ENCODE measurements at places on chromosomes 11 and 22.

- DNase-seq: no peak
Observed at GRCh38 chr11:790721-791564, 1.1 kb upstream of the CEND1 start.

DNA sequence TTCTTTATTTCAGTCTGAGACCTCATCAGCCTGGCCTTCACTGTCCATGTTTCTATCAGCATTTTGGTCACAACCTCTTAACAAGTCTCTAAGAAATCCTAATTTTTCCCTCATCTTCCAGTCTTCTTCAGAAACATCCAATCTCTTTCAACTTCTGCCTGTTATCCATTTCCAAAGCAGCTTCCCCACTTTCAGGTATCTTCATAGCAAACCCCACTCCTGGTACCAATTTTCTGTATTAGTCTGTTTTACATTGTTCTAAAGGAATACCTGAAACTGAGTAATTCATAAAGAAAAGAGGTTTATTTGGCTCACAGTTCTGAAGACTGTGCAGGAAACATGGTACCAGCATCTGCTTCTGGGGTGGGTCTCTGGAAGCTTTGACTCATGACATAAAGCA lies 8.1 kb upstream of the OR6X1 start:
- no peak for DNase-seq

- DNase-seq: no peak
Observed at GRCh38 chr11:119380160-119380826, 1.2 kb downstream of the USP2 start.

DNA sequence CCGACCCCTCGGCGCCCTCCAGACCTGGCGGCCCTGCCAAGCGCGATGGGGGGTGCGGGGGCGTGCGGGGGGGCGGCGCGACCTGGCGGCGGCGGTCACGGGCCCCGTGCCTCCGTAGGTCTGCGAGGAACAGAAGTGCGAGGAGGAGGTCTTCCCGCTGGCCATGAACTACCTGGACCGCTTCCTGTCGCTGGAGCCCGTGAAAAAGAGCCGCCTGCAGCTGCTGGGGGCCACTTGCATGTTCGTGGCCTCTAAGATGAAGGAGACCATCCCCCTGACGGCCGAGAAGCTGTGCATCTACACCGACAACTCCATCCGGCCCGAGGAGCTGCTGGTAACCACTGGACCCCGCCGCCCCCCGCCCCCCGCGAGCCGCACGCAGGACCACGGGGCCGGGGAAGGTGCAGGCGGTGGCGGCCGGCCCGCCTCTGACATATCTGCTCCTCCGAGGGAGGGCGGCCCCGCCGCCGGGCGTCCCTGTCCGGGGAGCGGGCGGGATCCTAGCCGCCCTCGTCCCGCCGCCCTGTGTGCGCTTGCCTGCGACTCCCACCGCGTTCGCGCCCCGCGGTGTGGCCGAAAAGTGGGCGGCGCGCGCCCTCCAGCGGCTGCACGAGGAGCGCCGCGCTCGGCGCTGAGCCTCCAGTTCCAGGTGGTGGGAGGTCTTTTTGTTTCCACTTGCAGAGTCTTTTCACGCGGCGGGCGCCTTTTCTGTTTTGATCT lies 2.1 kb downstream of the CCND1 start:
- DNase-seq: peak; percentile 62

DNA sequence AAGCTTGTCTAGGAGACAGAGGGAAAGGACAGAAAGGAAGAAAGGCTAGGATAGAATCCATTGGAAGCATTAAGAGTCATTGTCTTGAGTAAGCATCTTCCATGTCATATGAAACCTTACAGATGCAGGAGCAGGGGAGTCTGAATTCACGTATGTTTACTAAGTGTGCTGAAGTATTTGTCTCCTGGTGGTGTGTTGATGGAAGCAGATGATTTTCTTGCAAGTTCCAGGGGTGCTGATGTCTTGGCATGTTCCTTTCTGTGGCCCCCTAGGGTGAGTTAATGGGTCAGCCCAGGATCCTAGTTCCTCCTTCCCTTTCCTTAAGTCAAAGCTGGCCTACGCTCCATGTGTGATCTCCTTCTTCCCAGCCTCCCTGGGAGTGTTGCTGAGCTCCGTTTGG lies 110.2 kb downstream of the TEAD1 start:
- no peak for DNase-seq

- no peak for DNase-seq
Observed at GRCh38 chr11:26420331-26420730, 88.4 kb downstream of the ANO3 start.

GRCh38 chr22:45532235-45532631 lies 29.6 kb downstream of the FBLN1 start:
- DNase-seq: no peak

DNA sequence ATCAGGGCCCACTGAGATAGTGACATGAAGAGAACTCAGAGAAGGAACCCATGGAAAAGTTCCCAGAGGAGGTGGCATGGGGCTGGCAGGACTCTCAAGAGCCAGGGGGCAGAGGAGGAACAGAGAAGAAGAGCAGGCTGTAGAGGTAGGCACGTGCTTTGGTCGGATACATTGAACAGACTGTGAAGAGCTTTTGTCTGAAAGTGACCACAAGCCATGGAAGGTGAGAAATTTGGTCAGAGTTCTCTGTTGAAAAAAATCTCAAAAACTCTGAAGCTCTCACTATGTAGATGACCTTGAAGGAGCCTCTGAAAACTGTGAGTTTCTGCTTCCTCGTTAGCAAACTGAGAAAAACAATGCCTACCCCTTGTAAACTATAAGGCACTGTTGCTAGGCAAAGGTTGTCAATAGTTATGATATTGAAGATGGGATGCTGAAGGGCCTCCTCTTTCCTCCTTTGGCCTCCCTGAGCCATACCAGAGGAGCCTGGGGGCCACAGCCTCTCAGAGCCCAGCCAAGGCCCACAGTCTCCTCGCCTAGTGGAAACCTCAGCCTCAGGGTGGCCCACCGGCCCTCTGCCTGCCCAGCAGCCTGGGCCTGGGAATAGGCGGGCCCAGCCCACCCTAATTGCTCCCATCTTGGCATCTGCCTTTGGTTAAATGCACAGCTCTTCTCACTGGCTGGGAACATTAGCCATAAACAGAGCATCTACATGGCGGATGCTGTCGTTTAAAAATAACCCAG lies 415.7 kb downstream of the SOX6 start:
- DNase-seq: no peak

DNA sequence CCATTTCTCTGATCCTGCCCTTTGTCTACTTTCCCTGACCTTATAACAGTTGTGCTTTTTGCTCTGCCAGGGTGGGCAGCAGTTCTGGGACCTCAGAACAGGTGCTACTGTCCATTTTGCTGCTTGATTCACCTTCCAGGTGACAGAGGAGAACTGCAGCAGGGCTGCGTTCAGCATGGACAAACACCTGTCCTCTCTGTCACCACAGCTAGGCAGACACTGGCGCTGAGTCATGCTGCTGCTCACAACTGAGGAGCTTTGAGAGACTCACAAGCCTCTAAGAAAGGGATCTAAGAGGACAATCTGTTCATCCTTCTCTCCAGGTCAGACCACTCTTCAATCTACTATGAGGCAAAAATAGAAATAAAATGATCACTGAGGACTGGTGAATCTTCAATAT lies 1144.5 kb upstream of the CCDC90B start:
- no peak for DNase-seq

- DNase-seq: peak; percentile 6
Observed at GRCh38 chr11:71998649-71999310, at the start of gene IL18BP. Gene IL18BP (plus strand): TSS chr11:71998909. CDS start chr11:71999985, 1,076 bp downstream.

GRCh38 chr22:41668971-41669911 lies 19.4 kb downstream of the SNU13 start:
- DNase-seq: no peak

GRCh38 chr11:1123970-1124369 lies 33.8 kb upstream of the MUC5AC start:
- DNase-seq: no peak

DNA sequence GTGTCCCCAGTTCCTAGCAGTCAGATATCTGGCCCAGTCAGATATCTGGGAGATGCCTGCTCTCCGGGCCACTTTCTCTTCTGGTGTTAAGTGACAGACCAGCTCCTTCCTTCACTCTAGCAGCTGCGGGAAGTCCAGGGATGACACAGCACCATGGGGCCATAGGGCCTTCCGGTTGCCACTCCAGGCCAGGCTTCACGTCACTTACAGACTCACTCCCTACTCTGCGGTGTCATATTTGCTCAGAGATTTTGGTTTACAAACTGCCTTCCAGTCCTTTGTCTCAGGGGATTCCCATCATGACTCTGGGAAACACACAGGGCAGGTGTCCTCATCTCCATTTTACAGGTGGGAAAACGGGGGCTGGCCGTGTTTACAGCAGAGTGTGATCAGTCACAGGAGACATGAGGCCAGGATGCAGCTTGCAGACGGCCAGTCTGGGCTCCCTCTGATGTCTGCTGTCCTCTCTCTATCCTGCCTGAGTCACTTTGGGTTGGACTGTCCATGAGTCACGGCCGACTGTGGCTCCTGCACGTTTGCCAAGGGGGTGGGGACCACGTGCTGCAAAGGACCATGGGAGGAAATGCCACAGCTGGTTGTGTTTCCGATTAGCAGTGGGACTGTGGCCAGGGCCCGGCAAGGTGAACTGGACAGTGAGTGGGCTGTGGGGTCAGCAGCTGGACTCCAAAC lies 8.2 kb upstream of the TBC1D22A start:
- no peak for DNase-seq

DNA sequence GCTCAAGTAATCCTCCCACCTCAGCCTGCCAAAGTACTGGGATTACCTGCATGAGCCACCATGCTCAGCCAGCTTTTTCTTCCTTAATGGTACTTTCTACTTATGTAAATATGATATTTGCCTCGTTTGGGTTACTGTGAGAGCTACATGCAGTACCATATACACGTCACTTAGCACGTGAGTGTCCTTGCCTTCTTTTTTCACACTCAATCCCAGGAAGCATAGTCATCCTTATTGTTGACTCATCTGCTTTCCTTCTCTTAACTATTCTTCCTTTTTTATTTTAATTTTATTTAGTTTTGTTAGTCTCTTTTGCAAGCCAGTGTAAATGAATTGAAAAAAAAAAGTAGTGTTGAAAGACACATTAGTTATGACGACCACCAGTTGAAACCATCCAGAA lies 205.9 kb downstream of the HIPK3 start:
- DNase-seq: no peak

DNA sequence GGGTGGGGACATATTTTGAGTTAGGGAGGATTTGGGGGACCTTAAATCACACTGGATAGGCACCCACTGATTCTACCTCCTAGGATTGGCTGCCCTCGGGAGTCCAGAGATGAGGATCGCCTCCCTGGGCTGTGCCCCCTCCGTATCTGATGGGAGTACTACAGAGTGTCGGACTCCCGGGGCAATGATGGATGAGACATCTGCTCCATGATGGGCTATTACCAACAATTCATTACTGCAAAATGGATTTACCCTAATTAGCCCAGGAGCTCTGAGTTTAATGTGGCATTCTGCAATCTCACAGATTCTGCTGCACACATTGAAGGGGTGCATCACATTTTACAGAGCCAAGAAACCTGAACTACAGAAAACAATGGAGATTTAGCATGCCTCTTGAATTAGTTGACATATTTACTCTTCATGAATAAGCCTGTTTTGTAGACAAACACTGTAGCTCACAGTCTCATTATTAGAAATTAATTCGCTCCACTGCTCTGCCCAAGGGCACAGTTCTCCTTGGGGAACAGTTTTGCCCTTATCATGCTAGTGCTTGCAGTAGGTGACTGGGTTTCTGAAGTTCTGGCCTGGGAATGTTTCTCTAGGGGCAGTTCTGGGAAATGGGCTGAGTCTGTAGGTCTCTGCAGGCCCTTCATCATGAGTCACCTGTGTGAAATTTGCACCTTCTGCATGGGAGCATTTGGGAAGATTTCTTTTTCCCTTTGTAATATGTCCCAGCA lies 217.1 kb upstream of the PLET1 start:
- no peak for DNase-seq

GRCh38 chr11:16169956-16170847 lies 186.1 kb downstream of the SOX6 start:
- no peak for DNase-seq

GRCh38 chr22:44446483-44446882 lies 51.5 kb downstream of the RTL6 start:
- no peak for DNase-seq

- no peak for DNase-seq
Observed at GRCh38 chr11:113213549-113213948, 100.8 kb upstream of the TTC12 start.

DNA sequence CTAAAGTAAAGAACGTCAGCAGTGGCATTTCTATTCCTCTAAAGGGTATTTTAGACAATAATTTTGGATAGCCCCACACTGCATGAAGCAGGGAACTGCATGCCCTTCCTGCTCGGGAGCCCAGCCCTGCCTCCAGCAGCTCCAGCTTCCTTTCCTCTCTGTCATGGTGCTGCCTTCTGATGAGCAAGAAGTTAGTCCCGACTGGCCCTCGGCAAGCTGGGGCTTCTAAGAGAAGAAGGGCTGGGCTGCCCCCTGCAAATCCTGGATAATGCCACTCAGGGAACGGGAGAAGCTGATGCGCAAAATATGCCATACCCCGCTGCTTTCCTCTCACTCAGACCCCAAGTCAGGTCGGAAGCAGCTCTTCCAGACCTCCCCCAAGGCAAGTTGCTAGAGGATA lies 296.4 kb downstream of the ETS1 start:
- no peak for DNase-seq

DNA sequence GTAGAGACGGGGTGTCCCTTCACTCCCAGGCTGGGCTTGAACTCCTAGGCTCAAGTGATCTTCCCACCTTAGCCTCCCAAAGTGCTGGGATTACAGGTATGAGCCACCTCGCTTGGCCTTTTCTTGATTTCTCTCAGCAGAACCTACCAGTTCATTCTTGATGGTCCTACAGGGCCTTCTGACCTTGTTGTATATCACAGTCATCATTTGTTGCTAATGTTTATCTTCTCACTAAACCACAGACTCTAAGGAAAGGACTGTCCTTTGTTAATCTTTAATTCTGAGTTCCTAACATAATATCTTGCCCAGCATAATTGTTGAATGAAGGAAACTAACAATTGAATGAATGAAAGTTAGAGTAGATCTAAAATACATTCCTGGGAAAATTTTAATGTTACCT lies 22.0 kb upstream of the ZC3H12C start:
- no peak for DNase-seq

- no peak for DNase-seq
Observed at GRCh38 chr11:33721426-33721825, 14.8 kb downstream of the CD59 start.

DNA sequence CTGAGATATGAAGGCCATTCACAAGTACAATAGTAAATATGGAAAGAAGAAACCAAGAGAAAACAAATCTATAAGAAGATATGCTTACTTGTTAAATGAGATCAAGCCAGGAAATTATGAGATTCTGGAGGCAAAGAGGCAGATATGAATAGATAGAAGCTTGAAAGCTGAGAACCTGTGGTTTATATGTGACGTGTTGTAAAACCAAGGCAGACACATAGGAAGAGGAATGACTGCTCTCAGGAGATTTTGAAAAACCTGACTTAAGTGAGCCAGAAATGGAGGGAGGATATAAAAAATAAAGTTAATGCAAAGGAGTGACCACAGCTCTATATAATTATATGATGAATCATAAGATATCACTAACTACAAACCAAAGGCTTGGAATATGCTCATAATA lies 1160.5 kb upstream of the CNTN5 start:
- no peak for DNase-seq

GRCh38 chr11:83835423-83835822 lies 549.3 kb upstream of the CCDC90B start:
- DNase-seq: no peak

- DNase-seq: no peak
Observed at GRCh38 chr11:111633756-111634362, 31.6 kb downstream of the SIK2 start.
